ENCODE measurements at places on chromosomes 7 and 10.
A peak's percentile ranks its signal among the peaks of the same experiment; 100 is the strongest.

DNA sequence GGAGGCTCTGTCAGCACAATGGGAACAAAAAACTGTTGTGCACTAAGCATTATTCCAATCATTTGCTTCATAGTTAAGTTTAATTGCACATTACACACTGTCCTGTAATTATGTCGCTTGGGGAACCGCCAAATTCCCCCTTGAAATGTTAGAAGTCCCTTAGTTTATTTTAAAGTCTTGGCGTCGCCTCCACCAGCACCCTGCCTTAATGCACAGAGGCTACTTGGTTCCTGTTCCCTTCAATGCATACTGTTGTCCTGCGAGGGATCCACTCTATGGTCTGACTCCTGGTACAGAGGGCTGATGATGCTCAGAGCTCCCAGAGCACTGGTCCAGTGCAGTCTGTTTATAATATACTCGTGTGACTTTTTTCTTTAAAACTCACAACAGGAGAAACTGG, 330.7 kb downstream of the ELMO1 start:
- DNase-seq, result no peak

GRCh38 chr7:135707570-135707966, 20.4 kb downstream of the SLC13A4 start:
- no peak for DNase-seq

DNA sequence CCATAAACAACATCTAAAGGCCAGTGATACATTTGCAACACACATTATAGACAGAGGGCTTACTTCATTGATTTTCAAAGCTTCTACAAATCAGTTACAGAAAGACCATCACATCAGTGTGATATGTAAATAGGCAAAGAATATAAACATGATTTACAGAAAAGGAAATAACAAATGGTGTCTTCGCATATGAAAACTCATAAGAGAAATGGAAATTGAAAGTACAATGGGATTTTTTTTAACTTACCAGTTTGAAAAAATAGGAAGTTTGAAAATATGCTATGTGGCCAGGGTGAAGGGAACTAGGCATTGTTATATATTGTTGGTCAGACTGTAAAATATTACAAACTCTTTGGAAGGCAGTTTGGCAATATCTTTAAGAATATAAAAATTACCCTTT, 27.3 kb downstream of the SEC23IP start:
- DNase-seq, result no peak

DNA sequence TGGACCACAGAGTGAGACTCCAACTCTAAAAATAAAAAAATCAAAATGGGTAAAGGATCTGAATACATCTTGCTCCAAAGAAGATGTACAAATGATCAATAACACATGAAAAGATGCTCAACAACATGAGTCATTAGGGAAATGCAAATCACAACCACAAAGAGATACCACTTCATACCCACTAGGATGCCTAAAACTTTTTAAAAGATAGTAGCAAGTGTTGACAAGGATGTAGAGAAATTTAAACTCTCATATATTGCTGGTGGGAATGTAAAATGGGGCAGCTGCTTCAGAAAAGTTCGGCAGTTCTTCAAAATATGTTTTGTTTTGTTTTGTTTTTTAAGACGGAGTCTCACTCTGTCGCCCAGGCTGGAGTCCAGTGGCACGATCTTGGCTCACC, 45.7 kb upstream of the GTF2IRD1 start:
- DNase-seq, result no peak

GRCh38 chr7:16559497-16560179, 33.0 kb downstream of the LRRC72 start:
- DNase-seq, result no peak

DNA sequence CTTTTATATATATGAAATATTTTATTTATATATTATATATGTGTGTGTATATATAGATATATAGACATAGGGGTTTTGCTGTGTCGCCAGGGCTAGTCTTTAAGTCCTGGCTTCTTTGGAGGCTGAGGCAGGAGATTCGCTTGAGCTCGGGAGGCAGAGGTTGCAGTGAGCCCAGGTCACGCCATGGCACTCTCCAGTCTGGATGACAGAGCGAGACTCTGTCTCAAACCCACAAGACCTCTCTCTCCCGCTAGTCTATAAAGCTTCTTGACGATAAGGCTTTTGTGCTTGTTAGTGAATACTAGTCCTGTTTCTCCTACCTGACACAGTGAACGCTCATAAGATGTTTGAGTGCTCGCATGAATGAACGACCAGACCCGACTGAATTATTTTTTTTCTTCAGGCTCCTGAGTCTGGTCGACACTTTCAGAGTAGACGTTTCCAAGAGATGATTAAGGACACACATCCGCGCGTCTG, 577 bp upstream of the DDX21 start:
- DNase-seq, result no peak

GRCh38 chr10:10676972-10677371, 340.7 kb upstream of the CELF2 start:
- DNase-seq, result no peak

- no peak for DNase-seq
Observed at GRCh38 chr7:146185844-146186243, 69.2 kb downstream of the CNTNAP2 start.

GRCh38 chr10:129765664-129766550, 198.2 kb downstream of the EBF3 start:
- no peak for DNase-seq

GRCh38 chr7:134685250-134685649, 38.6 kb downstream of the BPGM start:
- no peak for DNase-seq

GRCh38 chr10:52170776-52171175, 143.3 kb upstream of the DKK1 start:
- no peak for DNase-seq

GRCh38 chr10:14648946-14649345, 125.8 kb downstream of the FAM107B start:
- DNase-seq, result peak; percentile 48

DNA sequence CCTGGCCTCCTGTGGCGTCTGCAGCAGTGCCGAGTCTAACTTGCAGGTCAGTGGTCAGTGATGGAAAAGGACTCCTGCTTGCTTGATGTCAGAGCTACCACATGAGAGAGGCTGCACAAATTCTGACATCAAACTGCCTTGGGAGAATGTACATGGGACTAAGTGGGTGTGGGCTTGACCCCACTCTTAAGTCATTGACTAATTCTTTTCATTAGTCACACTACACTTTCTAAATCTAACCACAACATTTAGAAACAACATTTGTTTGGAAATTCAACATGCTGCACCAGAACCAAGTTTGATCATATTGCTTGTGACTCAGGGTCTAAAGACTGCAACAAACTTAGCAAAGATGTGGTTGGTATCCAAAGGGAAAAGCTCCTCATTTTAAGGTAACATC, 24.4 kb upstream of the CDC14C start:
- DNase-seq, result no peak

GRCh38 chr7:80752954-80753690, 114.7 kb downstream of the CD36 start:
- no peak for DNase-seq

GRCh38 chr7:5406957-5407945, 16.4 kb downstream of the TNRC18 start:
- DNase-seq, result no peak

DNA sequence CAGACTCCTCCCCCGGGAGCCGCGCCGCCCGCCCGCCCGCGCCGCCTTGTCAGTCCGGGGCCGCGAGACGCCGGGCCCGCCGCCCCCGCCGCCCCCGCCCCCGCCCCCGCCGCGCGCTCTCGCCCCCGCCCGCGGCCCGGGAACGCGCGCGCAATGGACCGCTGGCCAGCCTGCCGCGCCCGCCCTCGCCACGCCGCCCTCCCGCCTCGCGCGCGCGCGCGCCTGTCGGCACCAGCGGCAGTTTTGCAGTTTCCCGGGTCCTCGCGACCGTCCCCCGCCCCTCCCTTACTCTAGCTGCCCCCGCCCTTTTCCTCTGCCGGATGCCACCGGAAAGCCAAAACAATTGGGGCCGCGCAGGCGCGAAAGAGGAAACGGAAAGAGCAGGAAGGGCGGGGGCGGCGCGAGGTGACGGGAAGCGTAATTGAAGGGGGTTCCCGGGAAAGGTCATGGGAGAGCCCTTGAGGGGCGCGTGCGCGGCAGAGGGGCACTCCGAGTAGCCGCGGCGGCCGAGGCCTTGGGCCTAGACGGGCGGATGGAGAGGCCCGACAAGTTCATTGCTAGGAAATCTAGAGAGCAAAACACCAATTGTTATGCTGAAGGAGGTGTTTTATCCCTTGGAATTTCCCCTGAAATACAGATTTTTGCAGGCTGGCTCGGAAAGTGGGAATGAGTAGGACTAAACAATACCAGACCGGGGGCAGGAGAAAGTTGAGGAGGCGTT, 400 bp upstream of the KBTBD2 start:
- DNase-seq, result peak; percentile 49

- no peak for DNase-seq
Observed at GRCh38 chr7:112283382-112283910, 77.0 kb downstream of the ZNF277 start.

DNA sequence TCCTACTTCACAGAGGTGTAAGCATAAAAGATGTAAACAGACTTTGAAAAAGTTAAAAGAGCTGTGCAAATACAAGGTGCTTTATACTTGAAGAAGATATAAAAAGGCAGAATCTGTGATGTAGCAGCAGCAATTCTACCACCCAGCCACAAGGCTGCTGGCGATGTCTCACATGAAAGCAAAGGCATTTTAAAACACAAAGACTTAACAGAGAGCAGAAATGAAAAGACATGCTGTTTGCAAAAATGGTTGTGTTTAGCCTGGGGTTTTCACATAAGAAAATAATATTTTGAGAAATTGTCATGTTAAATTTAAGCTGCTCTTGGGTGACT, 85.5 kb upstream of the ZNF800 start:
- DNase-seq, result no peak

GRCh38 chr7:24786941-24787340, 29.7 kb upstream of the GSDME start:
- DNase-seq, result peak; percentile 88

- no peak for DNase-seq
Observed at GRCh38 chr10:44933451-44934321, 22.5 kb downstream of the TMEM72 start.

DNA sequence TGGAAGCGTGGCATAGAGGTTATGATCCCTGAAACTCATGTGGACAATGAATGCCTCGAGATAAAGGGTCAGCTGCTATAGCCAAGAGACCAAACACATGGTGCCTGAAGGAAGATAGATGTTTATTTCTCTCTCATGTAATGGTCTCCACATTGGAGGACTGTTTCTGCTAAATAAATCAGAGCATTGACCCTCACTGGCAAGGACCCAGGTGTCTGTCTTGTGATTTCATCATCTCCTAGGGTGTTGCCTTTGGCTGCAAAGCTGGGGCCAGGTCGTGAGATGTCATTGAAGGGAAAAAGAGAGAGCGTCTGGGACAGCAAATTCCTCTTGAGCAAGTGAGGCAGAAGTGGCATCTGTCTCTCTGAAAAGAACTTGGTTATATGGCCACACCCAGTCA, 64.6 kb downstream of the JCAD start:
- no peak for DNase-seq

DNA sequence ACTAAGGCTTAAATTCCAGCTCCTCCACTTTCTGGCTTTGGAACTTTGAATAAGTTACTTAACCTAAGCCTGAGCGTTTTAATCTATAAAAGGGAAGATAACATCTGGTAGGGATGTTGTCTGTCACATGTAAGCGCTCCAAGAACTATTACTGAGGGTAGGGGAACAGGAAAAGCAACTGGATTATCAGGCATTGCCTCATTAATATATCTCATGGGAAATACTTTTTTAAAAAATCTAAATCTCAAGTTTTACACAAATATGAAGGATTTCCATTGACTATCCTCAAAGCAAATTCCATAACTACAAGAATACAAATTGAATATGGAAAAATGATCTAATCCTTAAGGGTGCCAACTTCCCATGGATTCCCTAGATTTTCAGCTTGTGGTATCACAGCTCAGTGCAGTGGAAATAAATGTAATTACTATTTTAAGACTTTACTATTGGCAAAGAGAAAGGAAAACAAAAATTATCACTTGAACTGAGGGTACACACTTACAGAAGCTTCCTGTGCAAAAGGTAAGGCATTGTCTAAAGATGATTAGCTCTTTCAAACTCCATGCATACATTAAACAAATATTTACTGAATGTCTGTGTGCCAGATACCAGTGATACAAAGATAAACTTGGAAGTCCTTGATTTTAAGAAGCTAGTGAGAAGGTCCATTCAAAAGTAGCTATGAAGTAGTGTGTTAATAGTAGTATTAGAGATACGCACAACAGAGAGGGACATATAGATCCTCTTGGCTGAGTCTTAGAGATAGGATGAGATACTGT, 38.4 kb downstream of the NT5C2 start:
- DNase-seq, result no peak

DNA sequence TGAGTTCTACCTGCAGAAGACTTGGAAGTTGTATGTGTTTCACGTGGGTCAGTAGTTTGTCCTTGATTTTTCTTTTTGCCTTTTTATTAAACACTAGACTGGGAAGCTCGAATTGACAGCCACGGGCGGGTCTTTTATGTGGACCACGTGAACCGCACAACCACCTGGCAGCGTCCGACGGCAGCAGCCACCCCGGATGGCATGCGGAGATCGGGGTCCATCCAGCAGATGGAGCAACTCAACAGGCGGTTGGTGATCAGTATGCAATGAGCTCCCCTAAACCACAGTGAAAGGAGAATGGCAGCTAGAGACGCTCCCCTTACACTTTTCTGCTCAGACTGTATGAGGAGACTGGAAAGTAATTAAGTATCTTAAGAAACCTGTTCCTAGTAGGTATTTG, 126.7 kb upstream of the STK17A start:
- DNase-seq, result no peak

GRCh38 chr10:113480851-113481502, 71.9 kb upstream of the HABP2 start:
- DNase-seq, result peak; percentile 77

GRCh38 chr10:78250313-78251015, 216.8 kb downstream of the RPS24 start:
- DNase-seq, result no peak

DNA sequence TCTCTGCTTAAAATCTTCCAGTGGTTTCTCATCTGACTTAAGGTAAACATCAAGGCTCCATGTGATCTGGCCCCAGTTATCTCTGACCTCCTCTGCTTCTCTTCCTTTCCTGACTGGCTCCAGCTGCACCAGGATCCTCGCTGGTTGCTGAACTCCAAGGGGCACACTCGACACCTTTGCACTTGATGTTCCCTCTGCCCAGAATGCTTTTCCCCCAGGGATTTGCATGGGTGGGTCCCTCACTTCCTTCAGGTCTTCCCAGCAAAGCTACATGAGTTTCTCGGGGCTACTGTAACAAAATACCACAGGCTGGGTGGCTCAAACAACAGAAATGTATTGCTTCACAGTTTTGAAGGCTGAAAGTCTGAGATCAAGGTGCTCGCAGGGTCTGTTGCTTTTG, 166.0 kb upstream of the CDCA7L start:
- no peak for DNase-seq

- DNase-seq, result no peak
Observed at GRCh38 chr7:56222866-56223265, 106.6 kb upstream of the NUPR2 start.

- DNase-seq, result no peak
Observed at GRCh38 chr10:46550795-46551700, 5.4 kb downstream of the GPRIN2 start.

- DNase-seq, result no peak
Observed at GRCh38 chr10:117972168-117972837, 74.4 kb downstream of the RAB11FIP2 start.

- DNase-seq, result no peak
Observed at GRCh38 chr7:27111751-27112277, 9.3 kb upstream of the HOXA2 start.

GRCh38 chr7:75739796-75740672, 1.3 kb upstream of the HIP1 start:
- no peak for DNase-seq

Data from epithelial cell of prostate (primary cell).